ENCODE measurements at places on chromosomes 3 and 15. TPM values are rescaled to one million over a fixed set of nuclear protein-coding genes. Genes with fewer than 3 reads are reported as not detected.

CPNE9 gene
- total RNA-seq = not detected

DNA sequence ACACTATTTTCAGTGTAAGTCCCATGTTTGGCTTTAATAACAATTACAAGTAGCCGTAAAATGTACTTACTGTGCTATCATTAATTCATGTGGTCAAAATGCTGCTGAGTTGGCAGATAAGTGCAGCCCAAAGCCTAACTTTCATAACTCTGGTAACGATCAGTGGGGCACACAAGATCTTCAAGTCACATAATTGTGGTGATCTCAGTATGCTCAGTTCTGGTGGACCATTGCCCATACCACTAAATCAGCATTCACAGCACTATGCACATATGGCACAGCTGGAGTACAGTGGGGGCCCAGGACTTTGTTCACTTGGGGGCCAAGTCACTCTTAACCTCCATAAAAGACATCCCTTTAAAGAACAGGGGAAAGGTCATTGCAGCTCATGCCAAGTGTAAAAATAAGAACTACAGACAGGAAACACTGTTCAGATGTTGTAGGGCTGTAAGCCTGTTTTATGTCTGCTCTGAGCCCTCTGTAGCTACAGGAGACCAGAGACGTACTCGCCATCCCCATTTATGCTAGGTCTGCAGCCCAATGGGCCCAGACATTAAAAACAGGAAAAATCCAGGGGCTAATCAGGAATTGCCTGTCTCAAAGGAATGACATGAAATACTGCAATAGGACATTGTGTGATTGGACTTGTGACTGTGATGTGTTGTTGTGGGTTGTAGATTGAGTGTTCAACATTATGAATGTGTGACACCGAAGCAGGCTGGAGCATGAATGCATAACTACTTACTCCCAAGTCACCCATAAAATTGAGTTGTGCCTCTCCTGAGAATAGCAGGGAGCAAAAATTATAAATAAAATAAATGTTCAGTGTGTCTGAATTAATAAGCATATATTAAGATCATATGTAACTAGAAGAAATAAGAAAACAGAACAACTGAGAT lies 282.5 kb upstream of the EPHA3 start:
- no peak overlapping the region for H3K4me3 ChIP-seq
- no peaks in the 10 kb centered on the region for H3K27me3 ChIP-seq
- no peak for DNase-seq
- H3K36me3 ChIP-seq = no peaks in the 10 kb centered on the region

GRCh38 chr3:104629038-104629437 lies 737.7 kb upstream of the ALCAM start:
- DNase-seq = no peak
- no peak overlapping the region for H3K27ac ChIP-seq
- H3K4me1 ChIP-seq = no peaks in the 10 kb centered on the region
- H3K4me3 ChIP-seq = no peak overlapping the region

GRCh38 chr3:192795021-192795420 lies 67.7 kb upstream of the FGF12 start:
- H3K4me3 ChIP-seq = no peak overlapping the region
- no peaks in the 10 kb centered on the region for H3K36me3 ChIP-seq
- H3K27me3 ChIP-seq = no peaks in the 10 kb centered on the region
- no peaks in the 10 kb centered on the region for H3K4me1 ChIP-seq
- H3K27ac ChIP-seq = no peak overlapping the region
- DNase-seq = no peak

Measured in spleen (tissue), 13 donors.